GM23338 (cell line): ENCODE measurements at places on chromosomes 11 and 22.

DNA sequence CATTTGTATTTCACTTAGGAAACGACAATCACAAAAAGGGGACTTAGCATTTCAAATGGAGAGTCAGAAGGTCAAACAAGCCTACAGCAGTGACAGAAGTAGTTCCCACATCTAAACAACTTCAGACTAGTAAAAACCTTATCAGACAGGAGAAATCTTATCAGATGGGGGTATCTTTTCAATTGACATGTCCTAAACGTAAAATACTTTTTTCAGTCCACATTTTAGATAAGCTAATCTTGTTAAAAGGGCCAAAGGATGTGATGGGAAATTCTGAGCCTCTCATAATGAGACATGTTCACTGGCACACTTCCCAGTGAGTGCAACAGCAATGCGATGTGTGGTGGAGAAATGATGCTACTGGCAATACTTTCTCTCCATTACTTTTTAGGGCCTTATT, 2.4 kb downstream of the MAPK1 start:
- no peak for DNase-seq

DNA sequence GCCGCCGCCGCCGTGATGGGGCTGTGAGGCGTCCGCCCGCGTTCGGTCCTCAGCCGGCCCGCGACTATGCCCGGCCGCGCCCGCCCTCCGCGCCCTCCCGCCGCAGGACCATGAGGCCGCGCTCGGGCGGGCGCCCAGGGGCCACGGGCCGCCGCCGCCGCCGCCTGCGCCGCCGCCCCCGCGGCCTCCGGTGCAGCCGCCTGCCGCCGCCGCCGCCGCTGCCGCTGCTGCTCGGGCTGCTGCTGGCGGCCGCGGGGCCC, 215 bp downstream of the ZNRF3 start:
- DNase-seq = no peak

DNA sequence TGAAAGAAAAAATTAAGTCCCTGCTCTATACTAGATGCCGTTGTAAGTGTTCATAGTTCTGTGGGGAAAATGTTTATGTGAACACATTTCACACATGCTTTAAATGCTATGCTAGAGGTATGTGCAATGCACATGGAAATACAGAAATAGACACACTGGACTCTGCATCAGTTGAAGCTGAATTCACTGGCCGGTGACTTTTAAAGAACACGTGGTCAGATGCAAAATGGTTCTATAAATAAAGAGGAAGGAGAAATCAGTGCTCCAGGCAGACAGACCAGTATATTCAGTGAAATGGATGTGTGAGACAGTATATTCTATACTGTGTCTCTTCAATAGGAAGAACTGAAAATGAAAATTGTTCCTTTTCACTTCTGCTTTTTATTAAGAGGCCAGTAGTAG, 29.9 kb downstream of the TRPC6 start:
- DNase-seq = no peak

GRCh38 chr11:117866526-117866925, 9.9 kb downstream of the FXYD6 start:
- DNase-seq = no peak

GRCh38 chr11:1371377-1371776, 18.4 kb upstream of the BRSK2 start:
- DNase-seq = no peak

GRCh38 chr11:94184846-94185245, 56.2 kb downstream of the PANX1 start:
- no peak for DNase-seq
